ENCODE measurements at places on chromosomes 11 and 22.

DNA sequence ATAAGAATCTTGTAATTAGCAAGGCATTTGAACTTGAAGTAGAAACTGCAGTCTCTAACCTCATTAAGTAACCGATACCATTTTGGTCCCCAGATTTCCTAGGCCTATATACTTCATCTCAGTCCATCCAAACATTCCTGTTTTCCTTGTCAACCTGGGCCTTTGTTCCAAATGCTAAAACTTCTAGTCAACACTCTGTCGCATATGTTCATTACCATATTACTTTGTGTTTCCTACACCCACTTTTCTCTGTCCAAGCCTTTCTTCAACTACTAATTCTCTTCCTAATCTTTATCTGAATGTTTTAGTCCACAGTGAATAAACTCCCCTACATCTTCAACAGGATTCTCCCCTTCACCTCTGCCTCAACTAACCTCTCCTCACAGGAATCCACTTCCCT lies 31.4 kb downstream of the MTMR2 start:
- DNase-seq = no peak

DNA sequence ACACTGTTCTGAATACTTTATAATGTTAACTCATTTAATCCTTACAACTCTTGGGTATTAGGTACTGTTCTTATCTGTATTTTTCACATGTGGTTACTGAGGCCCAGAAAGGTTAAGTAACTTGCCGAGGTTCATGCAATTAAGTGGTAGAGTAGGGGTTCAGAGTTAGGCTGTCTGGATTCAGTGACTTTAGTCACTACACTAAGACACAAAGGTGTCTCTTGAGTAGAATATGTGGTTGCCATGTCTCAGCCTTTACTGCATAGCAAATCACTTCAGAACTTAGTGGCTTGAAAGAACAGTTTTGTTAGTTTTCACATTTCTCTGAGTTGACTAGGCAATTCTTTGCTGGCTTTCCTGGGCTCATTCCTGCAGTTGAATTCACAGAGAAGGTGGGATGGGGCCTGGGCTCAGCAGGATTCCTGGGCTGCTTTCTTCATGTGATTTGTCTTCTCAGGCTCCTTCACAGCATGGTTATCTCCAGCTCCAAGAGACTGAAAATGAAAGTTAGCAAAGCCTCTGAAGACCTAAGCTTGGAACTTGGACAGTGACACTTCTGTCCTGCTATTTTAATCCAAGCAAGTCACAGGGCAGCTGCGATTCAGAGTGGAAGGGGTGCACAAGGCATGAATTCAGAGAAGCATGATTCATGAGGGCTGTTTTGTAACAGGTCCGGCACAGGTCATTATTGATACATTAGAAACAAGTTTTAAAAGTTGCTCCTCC lies 68.3 kb downstream of the SPECC1L start:
- DNase-seq = no peak

DNA sequence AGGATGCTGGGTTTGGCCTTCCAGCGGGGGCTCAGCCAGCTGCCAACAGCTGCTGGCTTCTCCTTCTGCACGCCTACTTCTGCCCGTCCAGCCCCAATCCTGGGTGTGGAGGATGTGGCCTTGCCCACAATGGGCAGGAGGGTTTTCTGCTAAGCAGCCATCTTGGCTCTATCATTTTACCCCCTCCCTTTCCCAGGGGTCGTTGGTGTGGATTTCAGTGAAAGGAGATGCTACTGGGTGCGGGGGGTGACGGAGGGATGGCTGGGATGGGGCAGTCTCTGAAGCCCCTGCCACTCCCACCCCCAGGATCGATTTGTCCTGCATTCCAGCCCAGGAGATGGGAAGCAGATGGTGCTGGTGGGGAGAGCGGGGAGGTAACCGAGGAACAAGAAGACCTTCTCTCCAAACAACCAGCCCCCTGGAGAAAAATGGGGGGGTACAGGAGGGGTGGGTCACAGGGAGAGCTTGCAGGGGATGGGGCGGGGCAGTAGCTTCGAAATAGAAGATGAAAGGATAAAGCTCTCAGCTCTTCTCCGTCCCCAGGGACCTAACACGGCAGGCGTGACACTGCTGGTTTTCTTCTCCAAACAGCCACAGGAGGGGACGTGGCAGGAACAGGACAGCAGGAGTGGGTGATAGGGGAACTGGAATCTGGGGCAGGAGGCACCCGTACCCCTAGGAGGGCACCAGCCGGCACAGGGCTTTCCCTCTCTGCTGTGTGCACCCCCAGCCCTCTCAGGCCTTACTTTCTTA lies 68.9 kb downstream of the NECTIN1 start:
- DNase-seq = no peak

- DNase-seq = no peak
Observed at GRCh38 chr11:20047006-20047768, 113.1 kb downstream of the DBX1 start.

GRCh38 chr11:117945047-117945810 lies 16.0 kb upstream of the TMPRSS13 start:
- no peak for DNase-seq

- no peak for DNase-seq
Observed at GRCh38 chr22:44245867-44246266, 65.1 kb downstream of the PARVG start.

- no peak for DNase-seq
Observed at GRCh38 chr22:17974703-17975372, 49.5 kb downstream of the MICAL3 start.
